Stimulated activated CD8-positive, alpha-beta memory T cell treated with anti-CD3 and anti-CD28 coated beads, Interleukin-15, amount 100 ng/mL, for 4 hours (primary cell): ENCODE measurements at places on chromosomes 5 and 9.

DNA sequence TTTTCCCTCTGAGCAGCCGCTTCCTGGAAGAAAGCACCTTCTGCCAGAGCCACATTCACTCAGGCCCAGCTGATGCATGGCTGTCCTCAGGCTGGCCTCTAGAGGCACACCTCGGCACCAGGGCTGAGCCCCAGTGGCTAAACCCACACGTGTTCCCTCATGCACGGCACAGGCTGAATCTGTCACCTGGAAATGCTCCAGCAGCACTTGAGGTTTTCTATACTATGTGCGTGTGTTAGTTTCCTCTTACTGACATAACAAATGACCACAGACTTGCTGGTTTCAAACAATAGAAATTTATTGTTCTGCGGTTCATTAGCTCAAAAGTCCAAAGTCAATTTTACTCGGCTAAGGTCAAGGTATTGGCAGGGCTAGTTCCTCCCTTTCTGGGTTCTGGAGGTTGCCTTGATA, 141.4 kb downstream of the LRRC70 start:
- DNase-seq, result no peak

- no peak for DNase-seq
Observed at GRCh38 chr9:118652912-118653311, 716.3 kb downstream of the BRINP1 start.

GRCh38 chr5:74516211-74516636, 124.3 kb downstream of the ENC1 start:
- DNase-seq, result no peak

GRCh38 chr9:87609002-87609401, 111.3 kb downstream of the DAPK1 start:
- DNase-seq, result no peak
